ENCODE measurements at places on chromosomes 11 and 22.
A peak's percentile ranks its signal among the peaks of the same experiment; 100 is the strongest.

GRCh38 chr22:22357024-22357883 lies 112.7 kb downstream of the VPREB1 start:
- peak; percentile 83 for DNase-seq

GRCh38 chr11:6414874-6415328 lies 4.0 kb downstream of the APBB1 start:
- peak; percentile 37 for DNase-seq

DNA sequence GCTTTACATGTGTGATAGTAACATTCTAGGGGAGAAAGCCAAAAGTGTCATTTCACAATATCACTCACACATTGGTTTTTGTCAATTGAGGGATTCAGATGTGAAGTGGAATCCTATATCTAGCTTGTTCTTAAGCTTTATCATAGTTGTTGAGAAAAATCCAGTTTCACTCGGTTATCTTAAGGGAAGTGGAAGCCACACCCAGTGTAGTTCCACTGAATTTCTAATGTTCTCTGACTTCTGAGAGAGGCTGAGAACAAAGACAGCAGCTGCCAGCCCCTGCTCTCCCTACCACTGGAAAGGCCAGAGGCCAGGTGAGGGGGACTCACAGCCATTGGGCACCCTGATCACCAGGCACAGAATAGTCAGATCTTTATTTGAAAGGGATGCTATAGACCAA lies 53.7 kb downstream of the THAP12 start:
- DNase-seq, result no peak

- DNase-seq, result no peak
Observed at GRCh38 chr11:33507967-33508366, 192.7 kb downstream of the C11orf91 start.

GRCh38 chr11:64359712-64360445 lies 917 bp downstream of the RPS6KA4 start:
- peak; percentile 54 for DNase-seq

All from stimulated activated CD4-positive, alpha-beta T cell treated with anti-CD3 and anti-CD28 coated beads, Interleukin-2, amount 100 ng/mL, for 24 hours (primary cell).